Activated CD4-positive, alpha-beta T cell treated with anti-CD3 and anti-CD28 coated beads, Interleukin-2, amount 50 U/mL, for 1 hour (primary cell): ENCODE measurements at places on chromosomes 16 and 17.

GRCh38 chr17:77287432-77288068, 146.8 kb downstream of the SEC14L1 start:
- no peak for DNase-seq

DNA sequence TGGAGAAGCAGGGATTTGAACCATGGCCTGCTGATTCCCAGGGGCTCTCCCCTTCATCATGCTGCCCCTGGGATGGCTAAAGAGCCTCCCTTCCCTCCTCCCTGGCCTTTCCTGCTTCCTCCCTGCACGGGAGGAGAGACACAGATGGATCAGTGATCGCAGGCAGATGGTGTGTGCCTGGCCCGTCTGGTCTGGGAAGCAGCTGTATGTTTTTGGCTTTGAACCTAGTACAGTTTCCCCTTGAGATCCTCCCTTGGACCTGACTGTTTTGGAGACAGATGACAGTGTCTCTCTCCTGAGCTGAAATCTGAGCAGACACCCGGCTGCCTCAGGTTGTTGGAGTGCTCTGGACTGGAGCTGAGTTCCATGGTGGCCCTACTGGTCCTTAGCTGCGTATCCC, 29.0 kb upstream of the ATP2C2 start:
- DNase-seq: no peak

GRCh38 chr16:89620406-89620841, 7.0 kb downstream of the DPEP1 start:
- no peak for DNase-seq

DNA sequence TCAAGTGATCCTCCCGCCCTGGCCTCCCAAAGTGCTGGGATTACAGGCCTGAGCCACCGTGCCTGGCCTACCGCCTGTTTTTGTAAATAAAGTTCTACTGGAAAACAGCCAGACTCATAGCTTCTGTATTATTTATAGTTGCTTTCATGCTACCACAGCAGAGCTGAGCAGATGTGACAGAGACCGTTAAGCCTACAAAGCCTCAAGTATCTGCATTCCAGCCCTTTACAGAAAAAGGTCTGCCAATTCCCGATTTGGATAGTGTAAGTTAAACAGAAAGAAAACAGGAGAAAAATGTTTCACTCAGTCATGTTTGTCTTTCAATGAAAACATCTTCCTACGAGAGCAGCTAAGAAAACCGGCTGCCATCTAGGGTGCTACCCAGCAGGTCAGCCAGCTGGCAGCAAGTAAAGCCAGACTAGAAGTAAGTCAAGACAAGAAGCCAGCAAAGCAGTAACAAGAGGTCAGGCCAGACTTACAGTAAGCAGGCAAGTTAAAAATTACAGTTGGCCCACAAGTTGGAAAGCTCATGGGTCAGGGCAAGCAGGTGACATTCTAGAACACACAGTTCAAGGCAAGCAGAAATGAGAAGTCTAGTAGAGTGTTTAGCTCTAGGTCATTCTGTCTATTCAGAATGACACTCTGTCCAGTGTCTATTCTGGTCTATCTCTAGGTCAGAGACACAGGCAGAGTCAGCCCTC, 17.7 kb downstream of the NCBP3 start:
- DNase-seq: no peak

- no peak for DNase-seq
Observed at GRCh38 chr16:88982286-88983084, 5.5 kb upstream of the CBFA2T3 start.

DNA sequence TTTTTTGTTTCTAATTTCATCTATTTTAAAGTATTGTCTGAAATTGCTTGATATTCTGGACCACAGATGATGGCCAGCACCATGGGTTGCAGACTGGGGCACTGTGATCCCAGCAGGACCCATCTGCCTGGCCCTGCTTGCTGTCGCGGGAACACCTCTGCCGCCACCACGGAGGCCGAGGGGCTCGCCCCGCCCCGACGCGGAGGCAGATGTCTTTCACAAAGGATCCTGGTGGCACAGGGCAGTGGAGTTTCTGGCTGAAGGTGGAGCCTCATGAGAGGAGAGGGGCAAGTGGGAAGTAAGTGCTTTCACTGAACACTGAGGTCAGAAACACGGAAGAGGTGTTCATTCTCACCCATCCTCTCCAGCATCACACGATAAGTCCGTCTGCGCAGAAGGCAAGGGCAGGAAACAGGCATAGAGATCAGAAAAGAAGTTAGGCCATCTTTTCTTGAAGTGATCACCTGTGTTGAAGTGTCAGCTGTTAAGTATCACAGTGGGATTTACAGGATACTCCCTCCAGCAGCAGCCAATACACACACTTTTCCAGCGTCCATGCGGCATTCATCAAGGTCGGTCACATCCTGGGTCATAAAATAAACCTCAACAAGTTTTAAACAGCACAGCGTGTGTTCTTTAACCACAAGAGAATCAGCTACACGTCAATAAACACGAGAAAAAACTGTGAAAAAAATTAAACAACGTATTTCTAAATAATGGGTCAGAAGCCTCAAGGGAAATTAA, 194.5 kb downstream of the RPTOR start:
- no peak for DNase-seq

DNA sequence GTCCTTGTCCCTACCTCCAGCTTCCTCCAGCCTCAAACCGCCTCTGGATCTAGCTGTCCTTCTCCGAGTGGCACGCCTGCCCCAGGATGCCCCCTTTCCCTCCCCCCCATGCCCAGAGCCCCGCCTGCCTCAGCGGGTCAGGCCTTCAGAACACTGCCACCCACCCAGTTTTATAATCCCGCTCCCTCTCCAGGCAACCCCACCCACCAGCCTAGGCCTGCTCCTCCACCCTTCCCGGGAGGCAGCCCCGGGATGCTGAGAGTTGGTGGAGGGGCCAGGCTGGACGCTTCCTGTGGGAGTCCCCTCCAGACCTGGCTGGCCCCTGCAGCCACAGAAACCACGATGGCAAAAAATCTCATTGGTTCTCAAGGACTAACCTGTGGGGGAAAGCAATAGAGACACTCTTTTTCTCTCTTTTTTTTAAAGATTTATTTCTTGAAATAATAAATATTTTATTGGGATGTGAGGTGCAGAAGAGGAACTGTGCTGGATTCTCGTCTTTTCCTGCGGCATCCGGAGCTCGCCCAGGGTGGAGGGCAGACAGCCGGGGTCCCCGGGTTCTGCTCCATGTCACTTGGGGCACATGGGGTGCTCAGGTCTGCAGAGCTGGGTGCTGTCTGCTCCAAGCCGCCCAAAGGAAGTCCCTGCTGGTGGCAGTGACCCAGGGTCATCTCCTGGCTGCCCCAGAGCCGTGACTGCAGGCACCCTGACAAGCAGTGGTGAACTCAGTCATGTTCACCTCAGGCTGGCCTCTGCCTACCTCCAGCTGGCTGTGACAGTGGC, 81.9 kb downstream of the MGAT5B start:
- DNase-seq: no peak

DNA sequence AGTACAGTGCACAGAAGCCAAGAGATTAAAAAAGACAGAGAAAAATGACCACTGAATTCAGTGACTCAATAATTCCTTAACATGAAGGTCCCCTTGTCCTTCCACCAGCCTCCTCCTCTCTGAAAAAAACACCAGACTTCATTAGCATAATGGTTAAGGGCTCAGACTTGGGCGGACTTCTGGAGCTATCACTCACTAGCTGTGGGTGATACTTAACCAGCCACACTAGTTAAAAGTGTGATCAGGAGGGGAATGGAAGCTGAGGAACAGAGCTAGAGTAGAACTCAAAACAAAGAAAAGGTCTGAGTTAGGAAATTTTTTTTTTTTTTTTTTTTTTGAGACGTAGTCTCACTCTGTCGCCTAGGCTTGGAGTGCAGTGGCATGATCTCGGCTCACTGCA, 23.2 kb downstream of the ZNF652 start:
- DNase-seq: no peak
